Suprapubic skin (tissue), 4 donors: ENCODE measurements at places on chromosomes 6 and 20.

DNA sequence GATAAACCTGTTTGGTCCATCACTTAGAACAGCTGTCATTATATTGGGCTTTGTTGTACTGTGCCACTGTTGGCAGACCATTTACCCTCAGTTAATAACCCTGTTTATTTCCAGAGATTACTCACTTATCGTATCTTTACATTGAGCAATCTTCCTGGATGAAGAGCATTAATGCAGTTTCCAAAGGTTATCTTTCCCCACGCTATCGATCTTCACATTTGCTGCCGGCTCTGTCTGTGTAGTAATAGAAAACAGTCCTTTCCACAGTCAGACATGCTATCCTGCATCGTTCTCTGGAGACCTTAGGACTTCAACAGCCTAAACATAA, 27.4 kb downstream of the GHRH start:
- H3K36me3 ChIP-seq: peaks cover 100% of the 10 kb centered on the region
- no peaks in the 10 kb centered on the region for H3K27me3 ChIP-seq
- no peak overlapping the region for H3K4me3 ChIP-seq
- peak; percentile 4 for DNase-seq

DNA sequence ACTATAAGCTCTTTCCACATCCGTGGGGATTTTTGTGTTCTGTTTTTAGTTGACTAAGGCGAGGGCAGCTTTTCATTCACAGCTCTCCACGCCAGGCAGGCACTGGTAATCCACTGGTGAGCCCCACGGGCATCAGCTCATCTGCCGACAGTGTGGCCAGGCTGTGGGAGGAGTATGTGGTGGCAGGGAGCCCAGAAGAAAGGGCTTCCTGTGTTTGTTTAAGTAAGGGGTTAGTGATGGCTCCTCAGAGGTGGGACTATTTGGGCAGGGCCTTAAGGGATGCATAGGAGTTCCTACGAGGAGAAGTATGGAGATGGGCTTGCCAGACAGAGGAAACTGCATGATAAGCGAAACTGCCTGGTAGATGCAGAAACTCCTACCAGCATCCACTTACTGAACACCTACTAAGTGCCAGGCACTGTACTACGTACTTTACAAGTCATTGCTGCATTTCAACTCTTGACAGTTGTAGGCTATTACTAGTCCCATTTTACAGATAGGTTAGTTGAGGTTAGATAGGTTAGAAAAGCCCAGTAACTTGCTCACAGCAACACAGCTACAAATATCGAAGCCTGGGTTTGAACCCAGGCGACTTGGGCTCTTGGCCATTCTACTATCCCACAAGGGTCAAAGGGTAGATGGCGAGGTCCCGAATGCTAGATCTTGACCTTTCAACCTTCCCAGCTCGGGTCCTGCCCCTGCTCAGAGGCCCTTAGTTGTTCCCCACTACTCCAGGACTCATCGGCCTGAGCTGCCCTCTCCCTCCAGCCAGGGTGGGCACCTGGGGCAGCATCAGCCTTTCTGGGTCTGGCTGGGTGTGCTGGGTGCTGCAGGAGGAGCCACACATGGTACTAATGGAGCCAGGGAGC, 55.1 kb downstream of the CEBPB start:
- H3K36me3 ChIP-seq: no peaks in the 10 kb centered on the region
- H3K27me3 ChIP-seq: no peaks in the 10 kb centered on the region
- no peak overlapping the region for H3K4me3 ChIP-seq
- DNase-seq: no peak
- H3K27ac ChIP-seq: peak overlapping the region; percentile 87

GRCh38 chr6:19668710-19669109, 168.5 kb upstream of the ID4 start:
- H3K36me3 ChIP-seq: no peaks in the 10 kb centered on the region
- no peak for DNase-seq
- peaks cover 7% of the 10 kb centered on the region for H3K4me1 ChIP-seq
- H3K27ac ChIP-seq: no peak overlapping the region
- no peak overlapping the region for H3K4me3 ChIP-seq

GRCh38 chr20:17556837-17557674, 12.8 kb upstream of the DSTN start:
- H3K4me3 ChIP-seq: peak overlapping the region; percentile 19
- peak overlapping the region; percentile 90 for H3K27ac ChIP-seq
- DNase-seq: peak; percentile 88
- H3K27me3 ChIP-seq: no peaks in the 10 kb centered on the region
- no peaks in the 10 kb centered on the region for H3K36me3 ChIP-seq
- peaks cover 35% of the 10 kb centered on the region for H3K4me1 ChIP-seq

- no peaks in the 10 kb centered on the region for H3K27me3 ChIP-seq
- H3K27ac ChIP-seq: no peak overlapping the region
- no peak for DNase-seq
- H3K4me1 ChIP-seq: no peaks in the 10 kb centered on the region
- no peak overlapping the region for H3K4me3 ChIP-seq
Measured at GRCh38 chr6:8006208-8006607, 58.0 kb downstream of the BLOC1S5 start.

GRCh38 chr6:154805288-154805911, 72.2 kb downstream of the SCAF8 start:
- no peak overlapping the region for H3K4me3 ChIP-seq
- no peaks in the 10 kb centered on the region for H3K27me3 ChIP-seq
- no peak for DNase-seq
- peaks cover 54% of the 10 kb centered on the region for H3K36me3 ChIP-seq

DNA sequence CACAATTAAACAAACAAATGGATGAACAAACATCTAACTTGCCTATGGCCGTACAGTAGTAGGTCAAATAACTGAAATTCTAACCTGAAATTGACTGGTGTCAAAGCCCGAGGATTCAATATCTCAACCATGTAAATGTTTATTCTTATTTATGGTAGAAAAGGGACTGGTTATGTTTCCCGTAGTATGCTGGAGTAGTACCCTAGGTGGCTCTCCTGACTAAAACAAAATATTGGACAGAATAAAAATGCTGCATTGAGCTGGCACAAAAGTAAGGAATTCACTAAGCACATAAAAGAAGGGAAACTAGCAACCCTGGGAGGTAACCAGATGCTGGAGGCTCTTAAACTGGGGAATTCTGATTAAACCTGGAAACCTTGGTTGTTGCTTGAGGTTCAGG, 117.1 kb upstream of the PREP start:
- no peaks in the 10 kb centered on the region for H3K36me3 ChIP-seq
- no peaks in the 10 kb centered on the region for H3K4me1 ChIP-seq
- no peak overlapping the region for H3K27ac ChIP-seq
- no peak overlapping the region for H3K4me3 ChIP-seq
- no peaks in the 10 kb centered on the region for H3K27me3 ChIP-seq

DNA sequence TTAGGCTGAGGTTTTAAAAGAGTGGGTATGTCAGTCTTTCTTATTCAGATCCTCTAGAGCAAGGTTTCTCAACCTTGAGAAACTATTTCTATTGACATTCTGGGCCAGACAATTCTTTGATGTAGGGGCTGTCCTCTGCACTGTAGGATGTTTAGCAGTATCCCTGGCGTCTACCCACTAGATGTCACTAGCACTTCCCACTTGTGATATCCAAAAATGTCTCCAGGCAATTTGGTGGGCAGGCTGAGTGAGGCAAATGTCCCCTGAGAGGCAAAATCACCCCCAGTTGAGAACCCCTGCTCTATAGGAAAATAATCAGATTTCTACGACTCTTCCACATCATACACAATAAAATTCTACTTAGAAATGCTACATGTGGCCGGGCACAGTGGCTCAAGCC, 7.7 kb upstream of the ZKSCAN8 start:
- H3K4me1 ChIP-seq: peaks cover 26% of the 10 kb centered on the region
- H3K27me3 ChIP-seq: no peaks in the 10 kb centered on the region
- peaks cover 13% of the 10 kb centered on the region for H3K36me3 ChIP-seq

DNA sequence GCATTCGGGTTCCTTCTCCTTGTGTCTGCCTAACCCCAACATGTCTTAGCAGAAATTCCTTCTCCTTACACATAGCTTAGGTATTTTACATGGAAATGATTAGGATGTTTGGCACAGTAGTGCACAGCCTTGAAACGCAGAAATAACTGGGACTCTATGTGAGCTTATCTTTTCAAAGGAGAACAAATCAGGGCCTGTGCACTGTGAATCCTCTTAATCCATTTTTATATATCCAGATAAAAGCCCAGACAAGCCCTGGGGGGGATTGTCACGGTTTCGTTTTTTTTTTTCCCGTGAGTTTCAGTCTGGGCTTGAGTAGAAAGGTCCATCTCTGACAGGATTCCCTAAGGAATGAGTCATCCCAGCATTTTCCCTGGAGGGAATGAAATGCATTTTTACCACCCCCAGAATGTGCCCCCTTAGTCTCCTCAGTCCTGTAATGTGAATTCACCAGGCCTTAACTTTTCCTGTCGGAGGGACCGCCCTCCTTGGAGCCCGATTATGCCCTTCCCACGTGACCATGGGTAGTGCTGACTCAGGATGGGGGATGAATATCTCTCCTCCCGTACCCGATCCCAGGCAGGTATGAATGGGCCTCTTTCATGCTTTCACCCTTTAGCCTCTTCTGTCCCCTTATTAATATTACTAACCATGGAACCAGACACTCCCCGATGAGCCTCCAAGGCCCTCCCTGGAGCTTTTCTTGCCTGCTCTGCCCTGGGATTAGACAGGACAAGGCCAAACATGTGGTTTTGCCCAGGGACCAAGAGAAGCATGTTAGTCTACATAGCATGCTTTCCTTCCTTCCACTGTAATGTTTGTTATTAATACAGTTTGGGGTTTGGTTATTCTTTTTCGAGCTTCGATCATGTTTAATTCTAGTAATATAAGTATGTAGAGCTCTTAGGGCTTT, 23.9 kb upstream of the NAA20 start:
- no peak overlapping the region for H3K4me3 ChIP-seq
- H3K27ac ChIP-seq: peak overlapping the region; percentile 83
- peaks cover 70% of the 10 kb centered on the region for H3K4me1 ChIP-seq
- H3K36me3 ChIP-seq: peaks cover 25% of the 10 kb centered on the region
- H3K27me3 ChIP-seq: no peaks in the 10 kb centered on the region

DNA sequence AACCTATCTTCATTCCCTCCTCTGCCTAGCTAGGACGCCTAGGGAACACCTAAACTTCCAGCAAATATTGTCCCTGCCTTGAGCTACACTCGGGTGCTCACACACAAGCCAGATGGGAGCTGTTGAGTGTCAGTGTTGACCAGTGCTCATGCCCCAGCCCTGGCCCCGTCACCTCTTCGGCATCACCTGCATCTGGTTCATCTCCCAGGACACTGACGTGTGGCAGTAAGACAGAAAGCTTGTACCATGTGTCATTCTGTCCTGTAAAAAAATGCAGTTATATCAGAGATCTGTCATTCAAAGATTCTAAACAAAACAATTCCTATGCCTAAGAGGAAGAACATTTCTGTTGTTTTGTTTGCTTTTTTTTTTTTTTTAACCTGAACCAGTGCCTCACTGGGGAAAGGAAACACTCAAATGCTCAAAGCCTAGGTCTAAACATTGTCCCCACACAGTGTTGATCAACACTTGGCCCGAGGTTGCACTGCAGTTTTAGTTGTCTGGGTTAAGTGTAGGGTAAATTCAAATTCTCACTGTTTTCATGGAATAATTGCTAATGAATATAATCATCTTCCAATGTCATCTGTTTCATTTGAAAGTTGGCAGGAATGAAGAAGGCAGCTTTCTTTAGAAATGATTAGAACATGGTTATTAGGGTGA, 102.7 kb upstream of the SASH1 start:
- peaks cover 48% of the 10 kb centered on the region for H3K4me1 ChIP-seq
- H3K4me3 ChIP-seq: no peak overlapping the region
- DNase-seq: no peak
- H3K36me3 ChIP-seq: no peaks in the 10 kb centered on the region
- H3K27me3 ChIP-seq: no peaks in the 10 kb centered on the region
